Activated CD4-positive, alpha-beta T cell treated with anti-CD3 and anti-CD28 coated beads, Interleukin-2, amount 10 ng/mL, durations not matched to agents 24 days and 14 days (primary cell): ENCODE measurements at places on chromosomes 5 and 9. TPM values are rescaled to one million over a fixed set of nuclear protein-coding genes. Genes with fewer than 3 reads are reported as not detected.

Gene PSD2
- total RNA-seq, result not detected in 2 replicates

Gene HAVCR2
- 70.0 and 73.1 TPM in 2 replicates for total RNA-seq

- DNase-seq, result no peak
Measured at GRCh38 chr5:111127453-111128195, 35.5 kb downstream of the WDR36 start.

DNA sequence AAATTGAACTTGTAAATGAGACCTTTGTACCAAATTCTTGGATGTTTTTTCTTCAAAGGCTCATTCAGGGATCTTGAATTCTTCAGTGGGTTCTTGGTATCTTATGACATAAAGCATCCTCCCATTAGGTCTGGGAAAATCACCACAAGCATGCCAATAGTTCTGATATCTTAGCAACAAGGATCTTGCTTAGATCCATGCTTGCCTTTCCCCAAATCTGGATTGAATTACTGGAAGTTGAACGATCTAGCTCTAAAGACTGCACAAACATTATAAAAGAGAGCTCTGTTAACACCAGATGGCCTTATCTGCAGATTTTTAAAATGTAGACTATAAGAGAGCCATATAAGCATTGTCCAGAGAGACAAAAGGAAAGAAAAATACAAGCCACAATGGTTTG lies 266.3 kb downstream of the RAB3C start:
- DNase-seq, result no peak

GRCh38 chr9:134171316-134172197 lies 7.2 kb upstream of the RNU6ATAC start:
- DNase-seq, result no peak

DNA sequence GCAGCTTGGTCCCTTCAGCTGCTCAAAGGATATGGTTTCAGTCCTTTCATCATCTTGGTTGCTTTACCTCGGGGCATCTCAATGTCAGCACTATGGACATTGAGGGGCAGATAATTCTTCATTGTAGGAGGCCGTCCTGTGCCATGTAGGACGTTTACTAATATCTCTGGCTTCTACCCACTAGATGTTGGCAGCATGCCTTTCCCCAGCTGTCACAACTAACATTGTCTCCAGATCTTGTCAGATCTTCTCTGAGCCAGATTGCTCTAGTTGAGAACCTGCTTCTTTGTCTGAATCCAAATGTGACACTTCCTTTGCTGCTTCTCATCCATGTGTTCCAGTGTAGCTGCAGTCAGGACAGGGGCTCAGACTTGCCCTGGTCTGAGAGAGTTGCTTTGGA lies 10.3 kb downstream of the PTPA start:
- DNase-seq, result no peak
